ENCODE measurements at places on chromosomes 16 and 17.

DNA sequence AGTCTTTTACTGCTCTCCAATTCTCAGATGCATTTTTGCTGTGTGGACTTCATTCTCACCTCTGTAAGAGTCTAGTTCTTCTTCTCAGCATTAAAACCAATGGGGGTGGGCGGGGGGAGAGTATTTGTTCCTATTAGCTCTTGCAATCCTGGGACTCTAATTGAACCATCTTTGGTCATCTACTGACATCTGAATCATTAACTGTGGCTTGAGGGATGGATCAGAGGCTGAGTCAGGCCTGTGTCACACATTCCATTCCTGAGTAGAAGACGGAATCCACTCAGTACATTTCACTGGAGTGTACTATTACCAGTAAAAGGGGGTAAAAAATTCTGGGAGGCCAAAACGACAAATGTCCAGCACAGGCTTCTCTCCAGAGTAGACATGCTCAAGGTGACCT, 12.8 kb upstream of the ZNF23 start:
- no peak for DNase-seq

GRCh38 chr16:80971819-80972218, 34.9 kb downstream of the CMC2 start:
- DNase-seq: peak; percentile 31

DNA sequence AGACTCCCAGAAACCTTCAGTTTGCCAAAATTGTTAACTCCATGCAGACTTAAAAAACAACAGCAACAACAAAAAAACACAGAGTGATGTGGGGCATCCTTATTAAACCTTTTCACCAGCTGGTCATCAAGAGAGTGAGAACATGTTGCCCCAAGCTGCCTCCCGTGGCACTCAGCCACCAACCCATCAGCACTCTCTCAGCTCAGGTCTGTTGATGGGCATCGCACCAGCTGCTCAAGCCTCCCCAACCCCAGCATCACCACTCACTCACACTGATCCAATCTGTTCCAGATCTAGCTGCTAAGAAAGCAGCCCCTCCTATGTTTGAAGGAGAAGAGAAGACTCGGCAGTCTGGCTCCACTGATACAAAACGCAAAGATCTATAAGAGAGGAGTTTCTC, 46.8 kb downstream of the SLC39A11 start:
- DNase-seq: no peak

DNA sequence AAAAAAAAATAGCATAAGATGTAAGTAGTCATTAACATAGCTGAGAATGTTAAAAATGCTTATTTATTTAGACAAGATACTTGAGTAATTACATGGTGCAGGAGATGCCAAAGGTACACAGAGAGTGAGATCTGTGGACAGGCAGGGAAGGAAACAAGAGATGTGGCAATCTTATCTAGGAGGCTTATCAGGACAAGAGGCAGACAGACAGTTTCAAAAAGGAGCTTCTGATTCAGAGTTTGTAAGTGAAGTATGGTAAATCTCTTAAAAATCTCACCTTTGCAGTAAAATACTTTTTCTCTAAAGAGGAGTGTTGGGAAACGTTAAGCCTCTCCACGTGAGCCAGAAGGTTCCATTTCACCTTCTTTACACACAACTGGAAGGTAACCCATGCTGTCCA, 19.9 kb upstream of the GHDC start:
- no peak for DNase-seq

GRCh38 chr17:75601057-75601987, 13.7 kb downstream of the MYO15B start:
- DNase-seq: peak; percentile 82

DNA sequence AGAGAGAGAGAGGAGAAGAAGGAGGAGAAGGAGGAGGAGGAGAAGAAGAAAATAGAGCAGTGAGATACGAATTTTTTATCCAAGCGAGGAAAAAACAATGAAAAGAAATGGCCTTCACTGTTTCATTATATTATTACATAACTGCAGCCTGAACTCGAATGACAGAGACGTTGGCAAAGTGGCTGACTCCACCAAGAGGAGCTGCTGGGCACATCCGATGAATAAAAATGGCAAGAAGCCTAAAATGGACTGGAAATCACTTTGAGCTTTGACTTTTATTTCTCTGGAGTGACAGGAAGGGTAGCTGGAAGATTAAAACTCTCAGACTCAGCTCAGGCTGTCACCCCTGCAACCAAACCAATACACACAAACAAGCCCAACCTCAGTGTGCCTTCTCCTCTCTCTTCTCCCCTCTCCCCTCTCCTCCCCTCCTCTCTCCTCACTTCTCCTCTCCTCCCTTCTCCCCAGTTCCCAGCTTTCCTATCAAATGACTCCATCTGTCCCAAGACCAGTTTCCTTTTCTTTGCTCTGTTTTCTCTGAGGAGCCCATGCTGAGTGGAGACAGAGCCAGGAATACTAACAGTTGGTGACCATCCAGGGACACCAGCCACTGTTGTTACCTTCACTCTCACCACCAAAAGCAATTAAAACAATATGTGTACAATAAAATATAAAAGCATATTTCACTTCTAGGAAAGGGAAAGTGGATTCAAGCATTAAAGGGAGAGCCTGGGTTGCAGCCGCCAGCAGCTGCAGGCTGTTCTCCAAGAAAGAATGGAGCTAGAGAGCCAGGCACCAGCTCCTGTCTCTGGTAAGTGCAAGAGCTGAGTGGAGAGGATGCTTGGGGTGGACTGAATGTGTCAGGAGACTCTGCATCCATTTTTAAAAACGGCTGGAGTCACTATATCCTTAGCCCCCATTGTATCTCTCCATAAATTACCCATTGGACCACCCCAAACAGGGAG, 51.2 kb downstream of the SOX9 start:
- no peak for DNase-seq

- no peak for DNase-seq
These were observed 6.0 kb downstream of the TOM1L1 start for GRCh38 chr17:54906683-54907082.

DNA sequence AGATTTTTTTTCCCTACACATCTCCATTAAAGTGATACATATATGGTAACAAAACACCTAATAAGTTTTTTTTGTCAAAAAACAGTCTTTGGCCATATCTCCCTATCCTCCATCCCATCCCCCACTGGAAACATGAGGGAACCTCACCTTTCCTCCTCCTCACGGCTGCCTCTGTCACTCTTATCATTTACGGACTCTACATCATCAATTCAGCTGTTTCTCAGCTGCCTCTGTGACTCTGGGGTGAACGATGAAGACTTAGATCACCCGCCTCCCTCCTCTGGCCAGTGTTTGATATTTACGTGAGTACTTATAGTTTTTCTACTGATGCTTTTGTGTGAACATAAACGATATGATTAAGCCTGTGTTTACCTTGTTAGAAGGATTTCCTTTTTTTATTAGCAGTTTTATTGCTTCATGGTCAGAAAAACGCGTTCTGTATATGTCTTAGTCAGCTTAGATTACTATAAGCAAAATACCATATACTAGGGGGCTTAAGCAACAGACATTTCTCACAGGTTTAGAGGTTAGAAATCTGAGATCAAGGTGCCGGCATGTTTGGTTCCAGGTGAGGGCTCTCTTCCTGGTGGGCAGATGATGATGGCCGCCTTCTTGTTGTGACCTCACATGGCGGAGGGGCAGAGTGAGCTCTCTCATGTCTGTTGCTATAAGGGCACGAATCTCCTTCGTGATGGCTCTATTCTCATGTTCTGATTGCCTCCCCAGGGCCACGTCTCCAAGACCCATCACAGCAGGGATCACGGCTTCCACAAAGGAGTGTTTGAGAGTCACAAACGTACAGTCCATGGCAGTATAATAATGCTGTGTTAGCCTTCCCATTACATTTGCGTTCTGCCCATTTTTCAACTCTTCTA, 32.1 kb downstream of the DNAH17 start:
- no peak for DNase-seq

GRCh38 chr16:77353587-77354263, 81.1 kb downstream of the ADAMTS18 start:
- DNase-seq: no peak

DNA sequence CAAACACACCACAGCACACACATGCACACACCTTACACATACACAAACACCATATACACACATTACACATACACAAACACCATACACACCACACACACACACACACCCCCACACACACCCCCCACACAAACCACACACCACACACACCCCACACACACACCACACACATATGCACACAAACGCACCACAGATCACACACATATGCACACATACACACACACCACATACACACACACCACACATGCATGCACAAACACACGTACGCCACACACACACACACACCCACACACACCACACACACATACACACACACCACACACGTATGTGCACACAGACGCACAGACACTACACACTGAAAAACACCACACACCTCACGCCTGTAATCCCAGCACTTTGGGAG, 166.0 kb downstream of the AHSP start:
- no peak for DNase-seq

DNA sequence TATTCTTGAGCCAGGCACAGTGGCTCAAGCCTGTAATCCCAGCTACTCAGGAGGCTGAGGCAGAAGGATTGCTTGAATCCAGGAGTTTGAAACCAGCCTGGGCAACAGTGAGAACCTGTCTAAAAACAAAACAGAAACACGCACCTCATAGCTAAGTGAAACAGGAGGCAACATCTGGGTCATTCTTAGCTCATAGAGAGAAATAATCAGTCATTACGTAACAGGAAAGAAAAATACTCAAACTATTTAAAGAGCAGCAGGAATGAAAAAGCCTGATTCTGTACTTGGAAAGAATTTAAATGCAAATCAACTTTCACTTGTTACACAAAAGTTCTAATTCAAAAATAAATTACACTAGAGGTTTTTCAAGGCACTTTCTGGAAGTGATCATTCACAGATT, 17.2 kb downstream of the CHCT1 start:
- DNase-seq: peak; percentile 53

DNA sequence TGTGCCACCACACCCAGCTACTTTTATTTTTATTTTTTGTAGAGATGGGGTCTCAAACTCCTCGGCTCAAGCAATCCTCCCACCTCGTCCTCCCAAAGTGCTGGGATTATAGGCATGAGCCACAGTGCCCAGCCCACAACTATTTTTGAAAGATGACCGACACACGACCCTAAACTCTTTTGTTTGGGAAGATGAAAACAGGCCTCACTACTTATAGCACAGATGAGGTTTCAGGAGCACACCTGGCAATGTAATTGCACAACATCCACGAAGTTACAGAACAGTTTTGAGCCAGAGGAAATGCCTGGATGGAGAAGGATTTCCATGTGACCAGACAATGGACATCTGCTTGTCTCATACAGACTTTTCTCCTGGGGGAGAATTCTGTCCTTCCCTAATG, 43.4 kb upstream of the PRSS54 start:
- no peak for DNase-seq

GRCh38 chr16:71767060-71767900, 41.4 kb downstream of the AP1G1 start:
- DNase-seq: no peak

DNA sequence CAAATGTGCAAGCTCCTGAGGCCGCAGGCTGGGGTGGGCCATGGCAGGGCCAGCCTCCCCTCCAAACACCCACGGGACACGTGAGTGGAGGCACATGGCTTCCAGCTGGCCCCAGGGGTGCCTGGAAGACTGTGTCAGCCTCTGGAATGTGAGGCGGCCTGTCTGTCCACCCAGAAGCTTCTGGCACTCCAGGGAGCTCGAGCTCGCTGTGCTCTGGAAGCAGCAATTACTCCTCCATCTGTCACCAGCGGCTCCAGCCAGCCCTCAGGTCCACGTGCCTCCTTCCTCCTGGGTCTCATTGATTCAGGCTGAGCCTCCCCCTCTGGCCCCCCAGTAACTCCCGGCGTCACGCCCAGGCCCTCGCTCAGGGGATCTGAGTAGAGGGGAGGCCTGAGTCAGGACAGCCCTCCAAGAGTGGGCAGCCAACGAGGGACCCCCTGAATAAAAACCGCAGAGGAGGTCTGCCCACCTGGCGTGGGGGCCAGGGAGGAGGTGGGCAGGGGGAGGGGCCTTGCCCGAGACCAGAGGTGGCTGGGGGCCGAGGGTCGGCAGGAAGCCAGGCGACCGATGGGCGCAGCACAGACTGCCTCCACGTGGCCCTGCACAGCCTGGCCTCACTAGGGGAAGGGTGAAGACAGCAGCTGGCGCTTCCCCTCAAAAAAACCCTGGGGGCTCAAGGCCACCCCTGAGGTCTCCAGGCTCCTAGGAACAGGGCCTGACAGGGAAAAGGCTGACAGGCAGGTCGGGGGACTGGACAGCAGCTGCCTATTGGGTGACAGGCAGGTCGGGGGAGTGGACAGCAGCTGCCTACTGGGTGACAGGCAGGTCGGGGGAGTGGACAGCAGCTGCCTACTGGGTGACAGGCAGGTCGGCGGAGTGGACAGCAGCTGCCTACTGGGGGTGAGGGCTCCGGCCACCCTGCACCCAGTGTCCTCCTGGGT, 11.9 kb downstream of the PIEZO1 start:
- no peak for DNase-seq
